ENCODE measurements at places on chromosomes 6 and 20.

- no peak for DNase-seq
These were observed 74.0 kb downstream of the AGPAT4 start for GRCh38 chr6:161199850-161200249.

GRCh38 chr6:158399040-158399700 lies 86.9 kb downstream of the TULP4 start:
- no peak for DNase-seq

- no peak for DNase-seq
These were observed 9.7 kb downstream of the IL17A start for GRCh38 chr6:52195886-52196285.

- no peak for DNase-seq
These were observed 33.3 kb downstream of the IRF4 start for GRCh38 chr6:424741-425417.

GRCh38 chr20:15817351-15817750 lies 755.9 kb downstream of the KIF16B start:
- DNase-seq: no peak

- DNase-seq: no peak
These were observed 4.6 kb upstream of the CPXM1 start for GRCh38 chr20:2804852-2805688.

DNA sequence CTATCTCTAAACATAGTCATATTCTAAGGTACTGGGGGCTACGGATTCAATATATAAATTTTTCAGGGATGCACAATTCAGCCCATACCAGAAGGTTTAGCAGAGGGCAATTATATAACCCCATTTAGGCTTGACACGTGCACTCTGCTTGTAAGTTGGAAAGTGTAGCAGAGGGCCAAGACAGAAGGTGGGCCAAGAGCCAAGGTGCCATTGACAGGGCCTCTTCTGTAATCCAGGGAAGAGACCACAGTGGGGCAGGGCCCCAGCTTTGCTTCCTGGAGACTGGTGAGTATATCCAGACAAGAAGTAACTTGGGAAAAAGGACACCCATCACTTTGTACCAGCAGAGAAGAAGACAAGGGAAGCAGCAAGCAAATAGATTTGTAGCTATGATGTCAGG lies 672.4 kb upstream of the MARCKS start:
- DNase-seq: no peak

GRCh38 chr20:63234693-63235398 lies 859 bp upstream of the BIRC7 start:
- no peak for DNase-seq

DNA sequence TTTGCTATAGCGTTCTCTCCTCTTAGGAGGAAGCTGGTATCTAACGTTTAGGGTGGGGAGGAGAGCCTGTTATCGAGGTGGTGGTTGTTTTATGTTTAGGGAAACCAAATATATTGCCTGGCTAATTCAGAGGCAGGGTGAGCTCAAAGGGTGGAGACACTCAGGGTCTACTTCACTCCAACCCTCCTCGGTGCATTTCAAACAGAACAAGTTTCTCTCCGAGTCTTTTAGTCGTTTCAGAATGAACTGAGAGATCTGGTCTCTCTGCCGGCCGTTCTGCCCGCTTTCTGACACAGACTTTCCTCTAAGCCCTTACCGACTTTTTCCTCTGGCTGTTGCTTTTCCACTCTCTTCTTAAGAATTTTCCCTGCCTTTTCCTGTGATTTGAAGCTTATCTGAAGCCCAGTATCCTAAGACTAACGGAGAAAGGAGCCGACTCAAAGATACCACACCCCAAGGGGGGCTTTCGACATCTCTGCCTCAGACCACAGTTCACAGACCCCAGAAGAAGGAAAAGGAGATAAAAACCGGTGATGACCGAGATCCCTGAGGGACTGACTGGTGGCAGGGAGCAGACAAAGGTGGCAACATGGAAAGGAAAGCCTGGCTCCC lies 865 bp downstream of the STK38 start:
- peak; percentile 50 for DNase-seq

DNA sequence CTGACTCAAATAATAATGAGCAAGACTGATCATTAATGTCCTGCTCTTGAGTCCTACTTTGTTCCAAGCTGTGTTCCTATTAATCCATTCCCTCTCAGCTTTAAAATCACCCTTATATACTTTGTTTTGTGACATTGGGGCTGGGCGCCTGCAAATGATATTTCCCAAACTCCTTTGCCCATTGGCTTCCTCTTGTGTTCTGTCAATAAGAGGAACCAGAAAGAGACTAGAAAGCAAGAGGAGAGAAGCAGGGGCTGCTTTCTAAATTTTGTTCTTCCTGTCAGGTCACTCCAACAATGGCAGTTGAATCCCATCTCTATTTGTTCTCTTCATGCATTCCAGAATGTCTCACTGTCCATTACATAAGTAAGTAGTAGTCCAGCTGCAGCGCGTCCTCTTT lies 21.6 kb upstream of the TRIM27 start:
- no peak for DNase-seq

- no peak for DNase-seq
These were observed 2.7 kb downstream of the FBXO9 start for GRCh38 chr6:53067849-53068361.

DNA sequence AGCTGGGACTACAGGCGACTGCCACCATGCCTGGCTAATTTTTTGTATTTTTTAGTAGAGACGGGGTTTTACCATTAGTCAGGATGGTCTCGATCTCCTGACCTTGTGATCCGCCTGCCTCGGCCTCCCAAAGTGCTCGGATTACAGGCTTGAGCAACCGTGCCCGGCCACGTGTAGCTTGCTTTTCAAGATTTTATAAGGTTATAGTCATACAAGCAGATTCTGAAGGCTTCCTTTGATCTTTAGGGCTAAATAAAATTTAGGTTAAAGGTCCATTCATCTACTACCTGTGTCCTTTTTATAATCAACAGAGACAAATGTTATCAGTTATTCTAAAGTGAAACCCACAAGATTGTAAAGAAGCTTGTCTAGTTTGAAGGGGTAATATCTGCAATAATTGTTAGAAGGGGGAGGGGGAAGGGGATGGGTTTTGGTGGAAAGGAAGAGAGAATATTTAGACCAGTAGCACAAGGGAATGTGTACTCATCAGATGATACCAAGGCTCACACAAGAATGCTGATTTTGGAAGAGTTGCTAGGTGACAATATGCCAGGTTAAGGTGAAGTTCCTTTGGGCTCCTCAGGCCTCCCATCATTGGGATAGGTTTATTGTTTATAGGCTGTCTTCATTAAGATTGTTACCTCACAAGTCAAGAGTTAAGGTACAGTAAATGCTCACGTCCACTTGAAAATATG lies 284.7 kb downstream of the ALDH8A1 start:
- DNase-seq: no peak

GRCh38 chr6:53066077-53066417 lies 843 bp downstream of the FBXO9 start:
- DNase-seq: peak; percentile 56

DNA sequence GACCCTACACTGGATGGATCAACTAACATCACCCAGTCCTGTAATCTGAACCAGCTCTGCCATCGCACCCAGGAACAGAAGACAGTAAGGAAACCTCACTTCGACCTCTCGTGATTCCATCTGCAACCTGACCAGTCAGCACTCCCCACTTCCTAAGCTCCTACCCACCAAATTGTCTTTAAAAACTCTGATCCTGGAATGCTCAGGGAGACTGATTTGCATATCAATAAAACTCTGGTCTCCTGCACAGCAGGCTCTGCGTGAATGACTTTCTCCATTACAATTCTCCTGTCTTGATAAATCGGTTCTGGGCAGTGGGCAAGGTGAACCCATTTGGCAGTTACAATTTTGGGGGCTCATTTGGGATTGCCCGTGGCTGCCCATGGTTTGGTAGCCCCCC lies 18.3 kb upstream of the AGPAT4 start:
- no peak for DNase-seq

DNA sequence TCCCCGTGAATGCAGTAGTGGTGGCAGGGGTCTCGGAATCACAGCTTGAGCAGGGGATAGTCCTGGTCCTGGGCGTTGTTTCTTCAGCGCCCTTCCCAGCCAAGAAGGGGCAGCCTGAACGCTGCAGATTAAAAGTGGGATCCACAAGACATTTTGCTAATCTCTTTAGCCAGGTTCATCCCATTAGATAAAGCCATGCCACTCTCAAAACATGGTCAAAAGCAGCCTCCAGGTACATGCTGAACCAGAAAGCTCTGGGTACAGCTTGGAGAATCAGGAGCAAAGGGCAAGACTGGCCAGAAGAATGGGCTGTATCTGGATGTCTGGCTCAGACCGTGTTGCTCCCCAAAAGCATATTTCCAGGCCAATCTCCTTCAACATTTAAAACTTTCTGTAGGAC lies at the start of gene PRPH2:
TSS of gene PRPH2 (minus strand) at position 101 of the 400 bp plus-strand sequence. CDS start 263 bp downstream, outside the sequence.
- no peak for DNase-seq

DNA sequence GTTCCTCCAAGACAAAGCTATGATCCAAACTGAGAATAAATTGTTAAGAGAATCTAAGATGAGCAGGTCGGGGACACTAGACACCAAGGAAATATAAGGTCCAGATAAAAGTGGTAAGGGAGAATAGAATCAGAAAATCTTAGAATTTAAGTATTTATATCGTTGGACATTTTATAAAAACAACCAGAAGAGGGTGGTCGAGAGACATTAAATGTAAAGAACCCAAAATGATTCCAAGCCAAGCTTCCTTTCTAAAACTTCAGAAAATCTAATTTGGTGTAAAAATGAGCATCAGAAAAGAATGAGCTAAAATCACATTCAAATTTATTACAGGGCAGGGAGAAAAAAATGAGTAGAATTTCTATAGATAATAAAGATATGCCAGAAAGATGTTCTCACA lies 97.8 kb upstream of the OGFRL1 start:
- DNase-seq: no peak

- no peak for DNase-seq
These were observed 11.6 kb downstream of the GMPR start for GRCh38 chr6:16249971-16250370.

DNA sequence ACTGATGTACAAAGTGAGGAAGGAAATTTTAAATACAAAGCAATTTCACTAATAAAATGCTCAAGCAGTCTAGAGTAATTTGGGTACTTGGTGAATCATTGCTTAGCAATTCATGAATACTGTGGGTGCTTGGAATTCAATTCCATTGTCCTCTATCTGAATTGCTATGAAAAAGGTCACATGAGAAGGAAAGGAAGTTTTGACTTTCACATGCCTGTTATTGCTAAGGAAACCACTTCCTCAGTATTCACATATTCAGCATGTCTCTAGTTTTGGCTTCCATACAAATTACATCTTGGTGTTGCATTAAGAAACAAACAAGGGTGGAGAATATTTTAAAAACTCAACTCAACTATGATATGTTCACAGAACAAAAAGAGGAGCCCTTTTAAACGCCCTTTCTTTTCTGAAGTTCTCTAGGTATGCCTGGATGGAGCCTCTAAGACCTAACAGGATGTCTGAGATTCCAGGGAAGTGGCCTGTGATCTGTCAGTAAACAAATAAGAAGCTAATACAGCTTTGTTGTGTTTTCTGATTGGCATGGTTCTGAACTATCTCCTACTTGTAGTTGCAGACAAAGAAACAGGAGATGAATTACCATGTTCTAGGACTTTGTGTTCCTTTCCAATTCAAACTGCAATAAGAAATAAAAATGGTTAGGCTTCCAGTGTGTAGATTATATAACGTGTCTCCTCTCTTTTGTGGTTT lies 190.4 kb downstream of the OGFRL1 start:
- no peak for DNase-seq

GRCh38 chr20:41094353-41095055 lies 42.8 kb upstream of the PLCG1 start:
- DNase-seq: no peak

GRCh38 chr6:151240036-151240685 lies 394 bp downstream of the AKAP12 start:
- no peak for DNase-seq

DNA sequence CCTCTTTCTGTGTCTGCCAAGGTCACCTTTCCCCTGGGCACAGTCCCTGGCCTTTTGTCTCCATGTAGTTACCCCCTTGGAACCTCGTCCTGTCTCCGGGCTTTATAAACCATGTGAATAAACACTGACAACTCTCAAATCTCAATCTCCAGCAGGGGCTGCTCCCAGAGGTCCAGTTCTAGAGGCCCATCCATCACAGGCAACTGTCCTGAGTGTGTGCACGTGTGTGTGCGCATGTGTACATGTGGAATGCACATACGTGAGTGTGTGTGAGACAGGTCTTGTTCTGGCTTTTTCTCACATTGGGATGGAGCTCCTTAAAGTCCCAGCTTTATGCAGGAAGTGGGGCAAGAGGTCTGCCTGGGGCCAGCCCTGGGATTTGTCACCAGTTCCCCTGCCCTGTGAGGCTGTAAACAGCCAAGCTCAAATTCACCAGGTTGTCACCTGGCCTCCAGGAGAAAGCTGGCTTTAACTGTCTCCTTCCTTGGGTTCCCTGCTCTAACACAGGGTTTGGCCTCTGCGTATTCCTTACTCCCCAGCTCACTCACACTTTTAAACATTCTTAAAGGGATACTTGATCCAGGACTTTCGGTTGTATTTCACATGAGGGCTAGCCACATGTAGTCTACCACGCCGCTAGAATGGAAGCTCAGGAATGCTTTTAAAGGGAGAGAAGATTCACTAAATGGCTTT lies 42.7 kb downstream of the RAMACL start:
- no peak for DNase-seq

DNA sequence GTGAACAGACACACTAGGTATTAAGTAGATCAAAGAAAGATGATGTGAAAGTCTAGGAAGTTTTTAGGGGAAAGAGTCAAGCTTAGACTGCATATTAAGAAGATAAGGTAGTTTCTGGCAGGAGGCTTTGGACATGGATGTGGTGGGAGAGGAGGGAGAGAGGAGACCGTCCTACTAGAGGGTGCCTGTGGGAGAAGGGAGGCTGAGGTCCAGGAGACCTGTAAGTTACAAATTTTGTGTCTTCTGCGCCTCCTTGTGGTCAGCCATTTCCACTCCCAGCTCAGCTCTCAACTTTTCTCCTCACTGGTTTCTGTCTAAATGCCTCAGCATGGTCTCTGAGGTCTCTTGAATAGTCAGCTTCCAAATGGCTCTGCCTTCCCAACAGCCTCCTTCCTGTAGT lies 193.5 kb downstream of the UNC5CL start:
- no peak for DNase-seq

DNA sequence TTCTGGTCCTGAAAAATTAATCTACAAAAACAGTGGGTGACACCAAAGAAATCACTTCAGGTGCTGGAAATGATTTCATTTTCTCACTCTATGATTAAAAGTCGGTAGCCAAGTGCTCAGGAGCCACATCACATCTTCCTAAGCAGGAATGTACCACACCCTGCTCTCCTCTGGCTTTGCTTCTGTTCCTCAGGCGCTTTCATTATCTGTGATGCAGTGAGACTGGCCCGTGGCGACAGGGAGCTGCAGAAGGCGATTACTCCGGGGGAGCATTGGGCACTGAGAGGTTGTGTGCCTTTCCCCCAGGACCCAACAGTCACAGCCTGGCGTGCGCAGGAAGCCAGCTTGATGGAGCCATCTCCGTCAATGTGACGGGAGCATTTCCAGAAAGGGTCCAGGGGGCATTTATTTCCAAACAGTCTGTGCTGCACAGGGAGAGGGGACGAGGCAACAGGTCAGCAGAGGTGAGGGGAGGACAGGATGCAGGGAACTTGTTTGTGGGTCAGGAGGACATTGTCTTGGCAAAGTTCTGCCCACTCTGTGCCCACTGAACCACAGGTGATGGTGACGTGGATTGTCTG lies 5.6 kb upstream of the ZNF831 start:
- DNase-seq: peak; percentile 20

- DNase-seq: no peak
These were observed 18.5 kb downstream of the CST8 start for GRCh38 chr20:23509247-23509913.

All from natural killer cell (primary cell).